ENCODE measurements at places on chromosomes 7 and 10.
A peak's percentile ranks its signal among the peaks of the same experiment; 100 is the strongest.

- no peak for DNase-seq
These were observed 109.9 kb downstream of the HECTD2 start for GRCh38 chr10:91519899-91520514.

DNA sequence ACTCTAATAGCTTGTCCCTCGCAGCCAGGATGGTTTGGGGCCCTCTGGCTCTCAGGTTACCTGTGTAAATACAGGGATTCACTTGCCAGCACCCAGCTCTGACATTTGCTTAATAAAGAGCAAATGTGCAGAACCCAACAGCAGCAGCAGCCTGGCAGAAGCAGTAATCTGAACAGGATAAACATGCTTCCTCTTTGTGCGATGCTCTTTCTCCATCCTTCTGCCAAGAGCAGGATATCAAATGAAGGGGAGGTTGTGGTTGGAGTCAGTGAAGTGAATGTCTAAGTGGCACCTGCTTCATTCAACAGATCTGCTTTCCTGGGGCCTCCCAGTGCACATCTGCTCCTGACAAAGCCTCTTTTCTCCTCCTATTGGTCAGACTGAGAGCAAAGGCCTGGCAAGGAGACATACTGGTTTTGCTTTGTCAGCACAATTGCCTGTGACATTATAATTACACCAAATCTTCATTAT is 130.3 kb downstream of the NRF1 start:
- DNase-seq = no peak

GRCh38 chr7:149529136-149529718 is 31.6 kb upstream of the ZNF746 start:
- DNase-seq = peak; percentile 14

DNA sequence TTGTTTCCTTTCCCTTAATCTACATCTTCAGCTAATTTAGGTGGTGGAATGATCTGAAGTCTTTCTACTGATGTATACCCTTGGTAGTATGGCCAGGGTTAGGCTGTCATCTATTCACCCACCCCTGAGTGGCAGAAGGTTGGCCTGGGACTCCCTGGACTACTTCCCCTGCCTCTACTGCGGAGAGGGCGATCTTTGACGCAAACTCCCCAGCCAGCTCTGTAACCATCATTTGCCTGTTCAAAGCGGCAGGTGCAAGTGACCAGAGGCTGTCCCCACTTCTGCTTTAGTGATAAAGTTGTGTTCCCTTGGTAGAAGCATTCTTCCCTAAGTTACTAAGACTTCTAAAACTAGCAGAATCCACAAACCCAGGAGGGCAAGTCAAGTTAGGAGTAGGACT is 70.8 kb upstream of the UNC5B start:
- DNase-seq = no peak

GRCh38 chr10:1464881-1465417 is 272.4 kb downstream of the ADARB2 start:
- DNase-seq = no peak

DNA sequence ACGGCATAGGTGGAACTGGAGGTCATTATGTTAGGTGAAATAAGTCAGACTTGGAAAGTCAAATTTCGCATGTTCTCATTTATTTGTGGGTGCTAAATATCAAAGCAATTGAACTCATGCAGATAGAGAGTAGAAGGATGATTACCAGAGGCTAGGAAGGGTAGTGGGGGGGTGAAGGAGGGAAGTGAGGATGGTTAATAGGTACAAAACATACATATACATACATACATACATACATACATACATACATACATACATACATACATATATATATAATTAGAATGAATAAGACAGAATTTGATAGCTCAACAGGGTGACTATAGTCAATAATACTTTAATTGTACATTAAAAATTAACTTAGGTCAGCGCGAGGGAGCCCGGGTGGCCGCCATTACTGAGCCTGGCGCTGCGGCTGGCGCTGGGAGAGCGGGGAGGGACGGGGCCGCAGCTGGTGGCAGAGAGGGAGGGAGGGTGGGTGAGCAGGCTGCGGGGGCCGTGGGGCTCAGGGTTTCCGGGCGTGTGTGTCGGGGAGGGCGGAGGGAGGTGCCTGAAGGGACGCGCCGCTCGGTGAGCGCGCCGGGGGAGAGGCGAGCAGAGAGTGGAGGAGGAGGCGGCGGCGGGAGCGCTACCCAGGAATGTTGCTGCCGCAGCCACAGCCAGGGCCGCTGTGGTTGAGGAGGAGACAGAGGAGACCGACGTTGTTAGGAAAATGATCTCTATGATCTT is 85.8 kb upstream of the EGFR start:
- peak; percentile 60 for DNase-seq

DNA sequence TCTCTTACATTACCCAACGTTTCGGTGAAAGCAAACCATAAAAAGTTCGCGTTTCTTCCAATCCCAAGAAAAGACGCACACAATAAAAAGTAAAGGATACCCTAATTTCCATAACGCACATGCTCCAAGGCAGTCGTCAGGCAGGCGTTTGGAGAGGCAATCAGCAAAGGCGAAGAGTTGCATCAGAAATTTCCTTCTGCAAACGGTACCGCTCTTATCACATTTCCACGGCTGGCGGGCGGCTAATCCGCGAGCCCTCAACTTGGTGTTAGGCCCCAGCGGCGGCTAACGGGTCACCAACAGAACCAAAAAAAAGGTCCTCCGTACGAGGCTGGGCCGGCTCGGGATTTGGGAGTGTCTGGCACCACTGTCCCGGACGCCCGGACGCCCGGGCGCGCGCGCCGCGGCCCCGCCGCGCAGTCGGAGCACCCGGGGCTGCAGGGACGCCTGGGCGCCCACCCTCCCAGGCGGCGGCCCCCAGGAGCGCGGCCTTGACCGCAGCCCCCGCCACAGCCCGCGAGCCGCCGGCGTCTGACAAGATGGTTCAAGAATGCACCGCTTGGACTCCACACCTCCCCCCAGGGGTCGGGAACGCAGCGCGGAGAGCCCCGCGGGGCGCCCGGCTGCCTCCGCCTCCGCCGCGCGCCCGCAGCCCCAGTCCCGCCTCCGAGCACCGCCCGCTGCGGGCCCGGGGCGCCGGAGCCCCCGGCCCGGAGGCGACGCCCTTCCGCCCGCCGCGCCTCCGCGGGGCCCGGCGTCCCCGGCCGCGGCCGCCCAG is 9.8 kb upstream of the GRB10 start:
- peak; percentile 73 for DNase-seq

- DNase-seq = no peak
These were observed 15.8 kb upstream of the ACHE start for GRCh38 chr7:100911484-100911883.

DNA sequence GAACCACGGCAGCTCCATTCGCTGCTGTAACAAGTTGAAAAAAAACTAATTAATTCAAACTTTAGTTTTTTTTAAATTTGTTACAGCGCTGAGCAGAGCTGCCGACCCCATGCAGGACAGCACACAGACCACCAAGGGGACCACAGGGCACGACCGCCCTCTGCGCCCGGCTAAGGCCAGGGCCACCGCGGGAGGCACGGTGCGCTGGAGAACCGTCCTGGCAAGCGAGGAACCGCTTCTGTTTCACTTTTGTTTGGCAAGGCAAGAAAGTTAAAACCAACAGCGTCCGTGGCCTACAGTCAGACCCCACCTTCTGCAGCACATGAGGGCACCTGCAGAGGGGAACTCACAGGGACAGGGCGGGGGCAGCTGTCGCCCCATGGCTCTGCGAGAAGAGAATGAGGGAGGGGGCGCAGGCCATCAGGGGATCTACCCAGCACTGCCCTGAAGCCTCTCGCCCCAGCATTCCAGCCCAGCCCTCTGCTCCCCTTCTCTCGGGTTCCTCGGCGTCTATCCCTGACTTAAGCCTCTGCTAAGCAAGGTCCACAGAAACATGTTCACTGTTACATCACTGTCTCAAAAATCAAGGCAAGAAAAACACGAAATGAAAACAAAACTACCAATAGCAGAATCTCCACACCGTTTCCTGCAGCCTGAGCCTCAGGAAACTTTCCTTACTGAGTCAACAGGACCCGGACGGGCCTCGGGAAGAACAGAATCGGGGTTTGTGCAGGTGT is 204.4 kb downstream of the DIP2C start:
- DNase-seq = peak; percentile 8

GRCh38 chr7:133448012-133448411 is 195.1 kb downstream of the EXOC4 start:
- no peak for DNase-seq

Measured in fibroblast of villous mesenchyme (primary cell).